ENCODE measurements at places on chromosomes 16 and 17.

- DNase-seq = no peak
Observed at GRCh38 chr17:77146882-77147281, 6.1 kb downstream of the SEC14L1 start.

- DNase-seq = no peak
Observed at GRCh38 chr16:67019171-67019570, 9.8 kb upstream of the CBFB start.

GRCh38 chr17:71922439-71922838, 198.4 kb upstream of the SOX9 start:
- no peak for DNase-seq

- peak; percentile 24 for DNase-seq
Observed at GRCh38 chr17:41334385-41335305, 16.0 kb downstream of the KRT33A start.

DNA sequence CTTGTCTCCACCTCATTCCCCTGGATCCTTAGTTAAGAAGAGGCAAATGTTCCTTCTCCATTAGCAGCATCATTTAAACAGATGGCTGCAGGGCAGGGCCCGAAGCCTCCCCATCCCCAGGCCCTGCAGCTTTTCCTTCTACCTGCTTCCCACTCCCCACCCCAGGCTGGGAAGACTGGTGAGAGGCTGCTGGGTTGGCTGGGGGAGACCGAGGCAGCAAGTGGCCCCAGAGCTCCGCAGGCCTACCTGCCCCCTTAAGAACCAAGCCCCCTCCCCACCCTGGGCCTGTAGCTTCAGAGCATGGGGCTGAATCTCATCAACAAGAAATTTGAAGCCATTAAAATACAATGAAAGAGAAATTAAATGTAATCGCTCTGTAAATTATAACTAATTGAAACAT, 22.1 kb upstream of the RPL38 start:
- DNase-seq = no peak

DNA sequence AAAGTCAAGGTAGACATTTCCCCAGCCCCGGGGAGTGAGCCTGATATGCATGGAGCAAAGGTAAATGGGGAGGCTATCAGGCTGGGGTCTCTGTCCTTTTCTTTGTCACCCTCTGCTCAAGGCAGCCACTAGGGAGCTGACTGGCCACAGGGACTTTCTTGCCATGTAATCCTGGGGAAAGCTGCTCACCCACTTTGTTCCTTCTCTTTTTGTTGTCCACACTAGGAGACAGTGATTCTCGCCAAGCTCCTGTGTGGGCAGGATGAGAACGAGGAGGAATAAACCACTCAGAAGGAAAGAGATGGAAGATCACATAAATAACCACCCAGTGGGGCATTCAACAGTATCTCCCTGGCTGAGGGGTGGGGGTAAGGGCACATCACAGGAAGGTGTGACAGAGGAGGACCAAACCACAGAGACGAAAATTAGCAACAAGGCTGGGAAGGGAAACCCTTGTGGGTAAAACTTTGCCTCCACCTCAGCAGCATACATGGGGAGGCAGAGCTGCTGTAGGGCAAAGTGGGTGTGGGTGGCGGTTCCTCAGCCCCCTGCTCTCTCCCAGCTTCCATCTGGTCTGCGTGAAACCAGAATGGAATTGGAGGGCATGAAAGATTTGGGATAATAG, 26.2 kb upstream of the CCL1 start:
- DNase-seq = no peak

- DNase-seq = no peak
Observed at GRCh38 chr16:13335879-13336278, 434.5 kb downstream of the SHISA9 start.

DNA sequence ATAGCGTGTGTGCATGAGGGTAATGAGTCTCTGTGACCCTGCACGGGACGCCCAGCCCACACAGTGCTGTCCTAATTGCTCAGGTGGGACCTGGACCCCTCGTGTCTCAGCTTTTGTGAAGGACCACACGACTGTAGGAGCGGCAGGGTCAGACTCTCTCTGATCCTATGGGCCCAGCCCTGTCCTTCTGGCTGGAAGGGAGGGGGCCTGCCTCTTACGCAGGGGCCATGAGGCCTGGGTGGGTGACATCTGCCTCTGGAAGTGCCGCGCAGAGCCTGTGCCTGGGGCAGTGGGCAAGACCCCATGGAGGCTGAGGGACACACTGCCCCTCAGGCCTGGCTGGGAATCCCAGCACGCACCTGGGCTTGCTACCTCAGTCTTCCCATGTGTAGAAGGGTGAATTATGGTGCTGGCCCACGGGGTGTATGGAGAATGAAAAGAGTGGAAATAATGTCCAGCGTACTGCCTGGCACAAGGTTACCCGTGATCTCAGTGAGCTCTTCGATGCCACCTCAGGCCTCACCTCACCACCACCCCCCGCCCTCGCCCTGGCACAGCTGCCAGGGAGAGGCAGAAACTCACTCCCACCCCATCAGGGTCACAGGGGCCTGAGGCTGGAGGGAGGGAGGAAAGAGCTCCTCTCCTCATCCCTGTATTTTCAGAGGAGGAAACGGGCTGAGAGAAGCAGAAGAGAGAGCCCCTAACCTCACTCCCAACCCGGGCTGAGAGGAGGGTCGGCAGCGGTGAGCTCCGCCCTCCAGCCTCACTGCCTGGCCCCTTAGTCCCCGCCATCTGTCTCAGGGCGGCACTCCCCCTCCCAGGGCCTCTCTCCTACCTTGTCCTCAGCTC, 27.1 kb upstream of the DBNDD1 start:
- no peak for DNase-seq

- peak; percentile 74 for DNase-seq
Observed at GRCh38 chr17:60036796-60037677, 41.7 kb downstream of the HEATR6 start.

DNA sequence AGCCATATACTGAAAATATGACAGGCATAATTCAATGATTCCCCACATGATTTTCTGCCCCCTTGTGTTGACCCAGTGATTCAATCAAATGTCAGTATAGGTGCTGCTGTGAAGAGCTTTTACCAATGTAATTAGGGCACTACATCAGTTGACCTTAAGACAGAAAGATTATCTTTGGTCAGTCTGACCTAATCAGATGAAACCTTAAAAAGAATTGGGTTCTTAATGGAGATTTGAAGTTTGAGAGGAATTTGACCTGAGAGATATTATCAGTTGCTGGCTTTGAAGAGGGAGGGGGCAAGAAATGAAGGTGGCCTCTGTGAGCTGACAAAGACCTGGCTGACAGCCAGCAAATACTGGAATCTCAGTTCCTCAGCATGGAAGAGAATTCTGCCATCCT, 358.7 kb upstream of the CA10 start:
- no peak for DNase-seq

GRCh38 chr17:13320046-13320785, 281.5 kb downstream of the HS3ST3A1 start:
- DNase-seq = no peak

DNA sequence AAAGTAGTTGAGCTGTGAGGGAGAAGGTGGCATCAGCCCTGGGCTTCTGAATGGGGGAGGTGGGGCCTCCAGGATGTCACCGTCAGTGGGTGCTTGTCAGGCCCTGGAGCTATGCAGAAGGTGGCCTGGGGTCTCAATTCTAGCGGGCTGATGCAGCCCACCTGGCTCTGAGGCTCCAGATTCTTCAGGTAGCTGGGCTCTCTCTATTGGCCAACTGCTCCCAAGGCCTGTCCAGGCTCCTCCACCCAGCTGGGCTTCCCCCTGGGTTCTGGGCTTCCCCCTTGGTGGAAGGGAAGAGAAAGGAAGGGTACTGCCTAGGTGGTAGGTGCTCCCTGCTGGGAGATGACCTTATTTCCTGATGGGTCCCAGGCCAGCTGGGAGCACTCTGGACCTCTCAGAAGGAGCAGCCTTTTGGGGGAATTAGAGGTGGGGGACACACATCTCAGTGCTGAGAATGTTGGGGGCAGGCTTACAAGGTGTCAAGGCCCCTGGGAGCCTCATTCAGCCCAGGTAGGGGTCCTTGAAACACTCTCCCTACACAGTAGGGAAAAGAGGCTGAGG, 1728.3 kb downstream of the TP53TG3F start:
- no peak for DNase-seq

DNA sequence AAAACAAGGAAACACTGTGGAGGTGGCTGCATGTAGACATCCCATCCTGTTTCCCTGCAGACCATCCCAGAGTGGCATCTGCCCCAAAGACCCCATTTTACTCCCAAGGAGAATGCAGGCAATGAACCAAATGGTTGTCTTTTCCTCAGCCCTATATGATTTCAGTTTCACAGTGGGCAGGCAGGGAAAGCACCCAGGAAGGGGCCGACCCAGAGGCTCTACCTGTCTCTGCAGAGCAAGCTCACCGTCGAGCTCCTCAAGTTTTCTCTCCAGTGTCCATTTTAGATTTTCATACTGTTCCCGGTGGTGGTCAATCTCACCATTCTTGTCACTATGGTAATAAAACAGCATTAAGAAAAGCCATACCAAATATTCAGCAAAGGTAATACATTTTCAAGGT, 14.6 kb downstream of the CCDC57 start:
- no peak for DNase-seq

- no peak for DNase-seq
Observed at GRCh38 chr16:9817586-9817985, 364.6 kb downstream of the GRIN2A start.

DNA sequence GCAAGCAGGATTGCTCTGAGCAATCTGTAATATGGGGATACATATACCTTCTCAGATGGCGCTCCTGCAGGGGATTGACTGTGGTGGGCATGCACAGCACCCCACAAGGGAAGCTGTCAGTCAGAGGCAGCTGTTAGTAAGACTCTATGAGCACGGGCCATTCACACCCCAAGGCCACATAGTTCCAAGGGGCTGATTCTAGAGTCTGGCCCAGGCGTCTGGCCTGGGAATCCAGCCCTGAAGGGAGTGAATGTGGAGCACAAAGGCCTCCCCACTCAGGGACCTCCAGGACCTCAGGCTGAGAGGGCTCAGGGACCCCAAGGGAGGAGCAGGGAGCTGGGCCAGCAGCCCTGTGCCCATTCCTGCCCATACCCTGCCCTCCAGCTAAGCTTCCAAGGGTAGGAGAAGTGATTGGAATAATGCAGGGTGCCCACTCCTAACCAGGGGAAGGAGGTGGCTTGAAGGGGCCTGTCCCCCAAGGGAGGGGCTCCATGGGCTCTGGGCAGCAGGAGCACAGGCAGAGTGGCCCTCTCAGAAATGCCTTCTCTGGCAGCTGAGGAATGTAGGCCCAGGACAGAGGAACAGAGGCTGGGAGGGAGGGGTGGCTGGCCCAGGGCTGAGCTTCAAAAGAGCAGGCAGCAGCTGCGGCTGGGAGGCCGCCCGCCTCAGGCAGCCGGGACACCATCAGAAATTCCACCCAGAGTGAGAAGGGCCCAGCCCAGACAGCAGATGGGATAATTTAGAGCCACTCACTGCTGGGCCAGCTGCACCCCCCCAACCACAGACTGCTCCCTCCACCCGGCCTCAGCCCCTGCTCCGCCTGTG, 48.9 kb upstream of the MRPS23 start:
- DNase-seq = no peak

- DNase-seq = no peak
Observed at GRCh38 chr16:73403291-73403690, 355.4 kb upstream of the ZFHX3 start.

- DNase-seq = no peak
Observed at GRCh38 chr16:88303405-88303804, 79.4 kb upstream of the ZNF469 start.

DNA sequence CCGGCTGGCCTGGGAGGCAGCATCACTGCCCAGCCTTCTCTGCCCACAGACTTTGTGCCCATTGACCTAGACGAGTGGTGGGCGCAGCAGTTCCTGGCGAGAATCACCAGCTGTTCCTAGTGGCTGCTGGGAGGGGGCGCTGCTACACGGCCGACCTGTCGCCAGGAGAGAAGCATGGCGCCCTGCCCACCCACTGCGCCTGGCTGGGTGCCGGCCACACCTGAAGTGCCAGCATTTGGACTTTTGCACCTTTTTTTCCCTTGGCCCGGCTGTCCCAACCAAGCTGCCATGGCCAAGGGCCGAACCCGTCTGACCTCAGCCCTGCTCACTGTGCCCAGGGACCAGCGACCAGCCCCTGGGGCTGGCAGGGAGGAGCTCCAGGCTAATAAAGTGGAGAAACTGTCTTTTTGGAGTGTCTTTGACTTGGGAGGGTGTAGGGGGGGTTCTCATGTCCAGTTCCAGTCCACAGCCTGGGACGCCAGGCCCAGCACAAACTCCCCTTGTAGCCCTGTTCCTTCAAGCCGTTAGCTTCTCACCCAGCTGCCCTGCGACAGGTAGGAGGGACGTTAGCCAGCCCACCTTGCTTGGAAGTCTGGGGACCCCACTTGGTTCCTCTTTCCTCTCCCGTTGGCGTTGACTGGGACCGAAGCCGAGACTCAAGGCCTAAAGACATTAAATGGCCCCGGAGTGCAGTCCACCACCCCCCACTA, 939 bp upstream of the WDR90 start:
- DNase-seq = peak; percentile 26
